Non-pigmented ciliary epithelial cell (primary cell): ENCODE measurements at places on chromosomes 6 and 20.
A peak's percentile ranks its signal among the peaks of the same experiment; 100 is the strongest.

DNA sequence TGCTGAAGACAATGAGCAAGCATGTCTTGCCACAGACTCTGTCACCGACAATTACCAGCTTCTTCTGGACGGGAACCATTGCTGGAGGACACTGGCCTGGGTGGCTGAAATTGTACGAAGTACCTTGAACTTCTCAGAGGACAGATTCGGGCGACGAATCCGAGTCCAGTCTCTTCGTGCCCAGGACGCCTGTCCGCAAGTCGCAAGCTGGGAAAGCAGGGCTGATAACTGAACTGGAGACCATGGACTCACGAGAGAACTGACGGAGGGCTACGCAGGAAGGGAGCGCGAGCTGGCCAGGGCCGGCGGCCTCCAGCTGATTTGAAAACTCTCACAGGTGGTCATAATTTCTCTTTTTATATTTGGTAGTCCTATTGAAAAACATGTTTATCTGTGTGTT is 1229.5 kb upstream of the MAP3K7 start:
- no peak for DNase-seq

DNA sequence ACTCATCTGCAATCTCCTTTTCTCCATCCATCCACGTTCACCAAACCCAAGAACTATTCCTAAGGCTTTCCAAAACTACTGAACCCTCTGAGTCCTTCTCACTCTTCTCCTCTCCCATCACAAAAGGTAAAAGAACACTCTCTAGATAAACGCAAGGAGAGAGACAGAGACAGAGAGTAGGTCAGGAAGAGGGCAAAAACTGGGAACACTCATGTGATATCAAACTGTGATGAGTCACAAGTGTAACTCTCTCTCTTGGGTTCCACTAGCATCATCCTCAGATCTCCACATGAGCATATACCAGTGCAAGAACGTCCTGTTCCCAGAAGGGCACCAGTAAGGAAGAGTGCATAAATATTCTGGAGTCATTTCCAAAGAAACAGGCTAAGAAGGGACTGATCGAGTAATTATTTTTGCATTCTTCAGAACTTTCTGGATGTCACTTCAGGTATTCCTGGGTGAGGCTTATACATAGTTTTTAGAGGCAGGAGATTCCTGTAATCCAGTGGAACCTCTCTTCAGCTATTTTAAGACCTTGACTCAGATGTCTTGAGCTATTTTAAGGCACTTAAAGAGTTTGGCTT is 47.3 kb upstream of the STXBP5 start:
- no peak for DNase-seq

DNA sequence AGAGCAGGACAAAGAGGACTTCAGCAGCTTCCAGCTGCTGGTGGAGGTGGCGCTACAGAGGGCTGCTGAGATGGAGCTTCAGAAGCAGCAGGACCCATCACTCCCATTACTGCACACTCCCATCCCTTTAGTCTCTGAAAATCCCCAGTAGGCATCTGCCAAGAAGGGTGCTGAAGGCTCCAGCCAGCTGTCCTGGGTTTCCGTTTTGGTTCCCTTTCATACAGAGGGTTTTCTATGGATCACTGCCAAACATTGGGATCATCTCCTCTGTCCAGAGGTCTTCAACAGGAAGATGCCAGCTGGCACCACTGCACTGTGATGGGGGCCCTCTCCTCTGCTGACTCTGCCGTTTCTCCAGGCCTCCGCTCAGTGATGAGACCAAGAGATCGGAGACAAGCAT is 14.3 kb upstream of the RAB5IF start:
- DNase-seq = no peak

DNA sequence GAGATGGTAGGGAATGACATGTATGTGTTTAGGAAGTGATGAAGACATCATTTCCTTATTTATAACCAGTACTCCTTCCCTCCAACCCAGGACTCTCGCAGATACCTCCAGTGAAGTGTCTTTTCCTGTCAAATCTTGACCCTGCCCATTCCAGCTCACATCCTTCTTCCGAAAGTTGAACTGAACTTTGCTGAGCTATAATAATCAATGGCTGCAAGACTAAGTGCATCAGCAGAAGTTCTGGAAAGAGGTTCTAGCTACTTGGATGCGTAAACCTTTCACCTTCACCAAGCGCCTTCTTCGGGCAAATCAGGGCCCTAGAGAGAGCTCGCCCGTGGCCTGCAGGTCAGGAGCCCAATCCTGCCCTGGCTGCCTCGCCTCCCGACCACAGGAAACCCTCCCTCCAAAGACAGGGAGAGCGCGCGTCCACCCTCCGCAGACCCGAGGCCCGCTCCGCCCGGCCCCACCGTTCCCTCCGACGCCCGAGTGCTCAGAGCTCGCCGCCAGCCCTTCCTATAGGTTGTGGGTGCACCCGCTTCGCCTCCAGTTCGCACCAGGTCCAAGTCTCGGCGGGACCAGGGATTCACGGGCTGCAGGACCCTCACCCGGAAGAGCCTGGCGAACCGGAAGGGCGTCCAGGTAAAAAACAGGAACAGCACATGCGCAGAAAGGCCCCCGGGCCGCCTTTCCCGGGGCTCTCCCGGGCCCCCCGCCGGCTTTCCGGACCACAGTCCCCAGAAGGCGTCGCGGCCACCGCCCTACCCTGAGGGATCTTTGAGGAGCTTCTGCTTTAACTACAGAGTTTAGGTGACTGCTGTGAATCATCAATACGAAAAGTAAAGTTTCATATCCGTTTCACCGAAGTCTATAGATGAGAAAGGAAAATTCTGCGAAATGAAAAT is at the start of gene ZNF334:
Gene ZNF334, minus strand, starts transcription at position 617 of the 902 bp plus-strand sequence. CDS start 1,457 bp downstream, outside the sequence.
- no peak for DNase-seq

DNA sequence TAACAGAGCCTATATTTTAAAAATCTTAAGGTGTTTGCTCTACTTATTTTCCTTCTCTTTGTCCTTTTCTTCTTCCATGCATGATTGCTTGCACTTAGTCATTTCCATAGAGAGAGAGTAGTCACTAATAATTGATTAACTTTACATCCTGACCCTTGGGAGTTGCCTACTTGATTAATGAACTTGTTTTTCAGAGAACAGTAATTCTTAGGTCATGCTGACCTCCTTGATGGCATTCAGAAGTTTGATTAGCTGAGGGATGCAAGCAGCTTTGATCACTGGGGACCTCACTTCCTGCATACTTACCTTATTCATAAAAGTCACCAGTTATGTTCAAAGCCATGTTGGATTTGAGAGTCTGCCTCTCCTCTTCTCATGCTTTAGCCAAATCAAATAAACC is 715.6 kb upstream of the ID4 start:
- no peak for DNase-seq

- DNase-seq = peak; percentile 47
Observed at GRCh38 chr6:137823826-137824555, 43.1 kb upstream of the TNFAIP3 start.

GRCh38 chr6:97666889-97667288 is 383.9 kb upstream of the MMS22L start:
- DNase-seq = no peak

DNA sequence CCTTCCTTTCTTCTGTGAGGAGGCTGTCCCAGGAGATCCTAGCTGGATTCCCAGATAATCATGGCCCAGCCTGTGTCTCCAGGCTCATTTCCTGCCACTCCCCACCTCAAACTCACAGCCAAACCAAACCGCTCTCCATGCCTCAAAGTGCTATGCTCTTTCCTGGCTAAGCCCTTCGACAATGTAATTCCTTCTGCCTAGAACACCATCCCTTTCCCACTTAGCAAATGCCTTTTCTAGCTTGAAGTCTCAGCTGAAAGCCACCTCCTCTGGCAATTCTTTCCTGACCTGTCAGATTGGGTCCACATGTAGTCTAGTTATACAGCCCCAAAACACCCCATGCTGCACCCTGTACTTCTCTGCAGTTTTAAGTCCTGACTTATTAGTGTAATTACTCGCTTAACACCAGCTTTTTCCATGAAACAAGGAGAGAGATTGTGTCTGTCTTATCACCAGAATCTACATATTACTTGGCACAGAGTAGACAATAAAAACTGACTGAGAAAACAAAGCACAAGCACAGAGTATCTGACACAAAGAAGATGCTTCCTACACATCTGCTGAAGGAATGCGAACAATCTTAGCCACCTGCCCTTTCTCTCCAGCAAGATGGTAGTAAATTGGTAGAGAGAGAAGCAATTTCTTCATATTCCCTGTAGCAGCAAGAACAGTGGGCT is 5.4 kb downstream of the TRIM26 start:
- no peak for DNase-seq

GRCh38 chr6:52356017-52356416 is 5.9 kb upstream of the PAQR8 start:
- DNase-seq = no peak

DNA sequence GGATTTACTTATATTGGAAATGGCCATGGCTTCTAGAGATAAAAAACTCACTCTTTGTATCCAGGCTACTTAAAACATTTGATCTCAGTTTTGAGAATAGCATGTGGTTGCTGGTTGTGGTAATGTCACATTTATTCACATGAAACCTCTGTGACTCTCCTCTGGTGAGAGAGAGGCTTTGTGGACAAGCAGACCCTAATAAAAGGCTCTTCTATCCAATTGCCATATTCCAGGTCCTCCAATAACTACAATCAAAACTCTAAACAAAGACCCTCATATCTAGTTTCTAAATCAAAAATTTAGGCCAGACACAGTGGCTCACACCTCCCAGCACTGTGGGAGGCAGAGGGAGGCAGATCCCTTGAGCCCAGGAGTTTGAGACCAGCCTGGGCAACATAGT is 176.3 kb upstream of the LAMP5 start:
- no peak for DNase-seq

DNA sequence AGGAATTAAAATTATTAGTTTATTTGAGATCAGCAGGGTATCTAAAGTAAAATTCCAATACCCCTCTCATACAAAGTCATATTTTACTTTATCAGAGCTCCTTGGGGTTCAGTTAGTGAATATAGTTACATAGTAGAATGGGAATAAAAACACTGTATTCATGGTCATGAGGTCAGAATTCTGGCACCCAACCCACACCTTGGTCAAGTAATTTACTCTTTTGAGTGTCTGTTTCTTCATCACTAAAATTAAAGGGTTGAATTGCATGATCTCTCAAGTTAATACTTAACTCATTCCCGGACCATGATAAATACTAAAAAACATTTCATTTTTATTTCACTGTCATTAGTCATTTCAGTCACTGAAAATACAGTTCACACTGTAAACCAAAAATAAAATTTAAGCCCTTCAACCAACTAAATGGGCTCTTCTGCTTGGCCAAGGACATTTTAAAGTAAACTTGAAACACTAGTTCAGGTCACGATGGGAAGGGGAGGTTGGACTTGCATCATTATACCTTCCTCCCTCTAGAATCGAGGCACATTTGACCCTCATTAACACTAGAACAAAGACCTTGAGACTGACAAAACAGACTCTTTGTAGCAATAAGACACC is 21.1 kb upstream of the HLA-DRB1 start:
- no peak for DNase-seq

GRCh38 chr6:118542184-118542952 is 5.7 kb upstream of the PLN start:
- DNase-seq = peak; percentile 65

DNA sequence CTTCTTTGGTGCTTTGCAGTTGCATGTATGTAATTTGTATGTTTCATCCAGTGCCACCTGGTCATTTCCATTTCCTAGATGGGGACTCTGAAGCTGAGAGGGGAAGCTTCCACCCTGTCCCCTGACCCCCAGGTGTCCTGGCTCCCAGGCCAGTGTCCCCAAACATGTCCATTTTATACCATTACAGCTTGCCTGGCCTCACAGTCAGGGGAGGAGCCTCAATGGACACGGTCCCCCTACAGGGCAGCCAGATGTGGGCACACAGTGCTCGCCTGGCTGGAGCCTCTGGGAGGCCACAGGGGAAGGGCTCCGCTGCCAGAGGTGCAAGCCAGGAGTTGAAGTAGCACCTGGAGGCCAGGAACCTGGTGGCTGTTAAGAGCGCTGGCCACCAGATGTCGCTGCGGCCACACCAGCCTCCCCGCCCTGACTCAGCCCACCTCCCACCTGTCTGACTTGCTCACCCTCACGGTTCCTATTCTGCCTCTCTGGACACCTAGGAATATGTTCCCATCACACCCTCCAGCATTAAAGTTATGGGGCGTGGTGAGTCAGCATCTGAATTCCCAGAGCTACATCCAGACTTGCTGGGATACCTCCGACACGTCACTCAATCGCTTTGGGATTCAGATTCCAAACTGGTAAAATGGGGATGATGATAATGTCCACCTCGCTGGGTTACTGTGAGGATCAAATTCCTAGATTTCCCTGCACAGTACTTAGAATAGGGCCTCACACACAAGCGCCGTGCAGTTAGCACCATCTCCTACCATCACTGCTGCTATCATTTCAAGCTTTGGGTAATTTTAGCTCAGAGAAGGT is 107.4 kb downstream of the SULF2 start:
- DNase-seq = no peak

GRCh38 chr20:50690650-50691572 is at the start of gene RIPOR3:
TSS of gene RIPOR3 (minus strand) at chr20:50691542. CDS start at chr20:50691128, 414 bp downstream.
- no peak for DNase-seq

DNA sequence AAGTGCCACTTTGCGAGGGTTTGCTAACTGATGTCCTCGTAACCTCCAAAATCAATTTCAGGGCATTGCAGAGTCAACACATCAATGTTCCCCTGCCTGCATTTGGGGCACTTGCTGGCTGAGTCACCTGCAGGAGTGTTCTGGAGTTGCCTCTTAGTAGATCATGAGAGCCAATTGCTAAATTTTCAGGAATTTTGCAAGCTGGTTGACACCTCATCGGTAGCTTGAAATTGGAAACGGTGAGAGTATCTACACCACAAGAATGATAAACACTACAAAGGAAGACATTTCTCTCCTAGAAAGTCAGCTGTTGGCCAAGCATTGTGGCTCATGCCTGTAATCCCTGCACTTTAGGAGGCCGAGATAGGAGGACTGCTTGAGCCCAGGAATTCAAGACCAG is 10.8 kb upstream of the BFSP1 start:
- peak; percentile 67 for DNase-seq

- no peak for DNase-seq
Observed at GRCh38 chr20:45406260-45407066, 1.6 kb upstream of the DBNDD2 start.

DNA sequence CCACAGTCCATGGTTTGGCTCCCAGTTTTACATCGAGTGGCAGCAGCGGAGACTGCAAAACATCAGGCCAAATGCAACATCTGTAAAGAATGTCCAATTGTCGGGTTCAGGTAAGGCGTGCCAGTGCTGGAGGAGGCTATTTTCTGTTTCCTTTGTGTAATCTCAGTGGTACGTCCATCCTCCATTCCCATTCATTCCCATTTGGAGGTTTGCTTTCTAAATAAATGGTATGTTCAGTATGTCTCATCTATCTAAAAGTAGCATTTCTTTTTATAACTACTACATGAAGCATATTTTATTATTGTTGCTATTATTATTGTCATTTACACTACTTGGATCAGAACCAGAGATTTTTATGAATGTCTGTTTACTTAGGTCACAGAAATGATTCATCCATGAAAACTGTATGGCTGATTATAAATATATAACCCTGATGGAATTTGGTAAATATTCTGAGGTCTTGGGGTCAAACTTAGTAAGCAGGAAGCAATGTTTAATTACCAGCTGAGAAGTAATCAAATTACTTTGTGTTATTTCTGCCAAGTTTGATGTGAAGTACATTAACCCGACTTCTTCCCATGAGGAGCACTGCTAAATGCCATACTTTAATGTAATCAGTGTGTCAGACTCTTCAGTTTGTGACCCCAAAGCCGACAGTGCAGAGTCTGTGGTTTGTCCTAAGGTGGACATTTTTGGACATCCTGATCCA is 512.9 kb downstream of the UTRN start:
- DNase-seq = peak; percentile 52
